Putamen (tissue), 1 donor: ENCODE measurements at places on chromosomes 11 and 22.

GRCh38 chr11:69307421-69307820 is 13.5 kb downstream of the MYEOV start:
- DNase-seq, result no peak

GRCh38 chr11:102177126-102177525 is 66.9 kb downstream of the YAP1 start:
- no peak for DNase-seq

DNA sequence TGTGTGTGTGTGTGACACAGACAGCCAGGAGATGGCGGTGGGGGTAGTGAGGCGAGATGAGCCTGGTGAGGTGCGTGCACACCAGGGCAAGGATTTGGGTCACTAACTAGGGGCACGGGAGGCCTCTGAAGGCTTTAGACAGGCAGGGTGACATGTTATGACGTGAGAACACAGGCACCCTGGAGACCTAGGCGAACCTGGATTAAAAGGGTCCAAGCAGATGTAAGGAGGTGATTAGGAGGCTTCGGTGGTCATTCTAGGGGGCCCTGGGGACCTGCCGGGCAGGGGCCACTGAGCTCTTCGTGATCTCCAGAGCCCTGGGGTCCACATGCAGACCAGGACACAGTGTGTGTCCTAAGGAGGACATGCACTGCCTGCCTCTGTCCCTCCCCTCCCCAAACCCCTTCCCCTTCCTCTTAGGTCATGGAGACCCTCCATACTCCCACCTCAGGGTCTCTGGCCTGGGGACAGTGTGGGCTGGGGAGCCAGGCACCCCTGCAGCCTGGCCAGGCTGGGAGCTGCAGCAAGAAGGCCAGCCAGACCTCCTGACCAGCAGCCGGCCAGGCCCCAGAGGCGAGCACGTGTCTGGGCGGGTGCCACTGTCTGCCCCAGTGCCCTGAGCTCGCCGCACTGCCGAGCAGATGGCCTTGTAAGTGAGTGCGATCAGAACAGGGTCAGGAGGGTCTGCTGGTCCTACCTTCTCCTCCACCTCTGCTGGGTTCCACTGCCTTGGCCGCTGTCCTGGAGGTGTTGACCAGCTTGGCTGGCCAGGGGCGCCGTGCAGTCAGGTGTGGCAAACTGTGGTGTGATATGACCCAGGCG is 32.1 kb downstream of the IFT27 start:
- no peak for DNase-seq

DNA sequence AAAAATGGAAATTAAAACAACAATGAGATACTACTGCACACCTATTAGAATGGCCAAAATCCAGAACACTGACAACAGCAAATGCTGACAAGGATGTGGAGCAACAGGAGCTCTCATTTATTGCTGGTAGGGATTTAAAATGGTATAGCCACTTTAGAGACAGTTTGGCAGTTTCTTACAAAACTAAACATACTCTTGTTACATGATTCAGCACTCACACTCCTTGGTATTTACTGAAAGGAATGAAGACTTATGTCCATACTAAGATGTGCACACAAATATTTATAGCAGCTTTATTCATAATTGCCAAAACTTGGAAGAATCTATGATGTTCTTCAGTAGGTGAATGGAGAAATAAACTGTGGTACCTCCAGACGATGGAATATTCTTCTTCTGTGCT is 40.8 kb downstream of the PGM2L1 start:
- no peak for DNase-seq

- no peak for DNase-seq
Observed at GRCh38 chr22:40202225-40202944, 24.7 kb downstream of the TNRC6B start.

GRCh38 chr11:60847281-60847680 is 5.4 kb downstream of the CCDC86 start:
- DNase-seq, result no peak

DNA sequence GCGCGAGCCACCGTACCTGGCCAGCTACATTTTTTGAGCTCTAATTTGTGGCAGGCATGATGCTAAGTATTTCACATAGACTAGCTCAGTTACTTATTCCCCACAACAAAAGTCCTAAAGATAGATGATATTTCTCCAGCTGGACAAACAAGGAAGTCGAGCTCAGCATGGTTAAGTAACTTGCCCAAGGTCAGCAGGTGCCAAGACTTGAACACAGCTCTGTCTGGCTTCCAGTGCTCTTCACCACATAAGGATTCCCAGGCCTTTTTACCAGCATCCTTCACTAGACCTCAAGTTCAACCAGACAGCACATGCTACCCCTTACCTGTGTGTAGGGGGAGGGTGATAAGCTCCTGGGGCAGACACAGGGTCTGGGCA is 177.3 kb upstream of the NCAM1 start:
- DNase-seq, result no peak

DNA sequence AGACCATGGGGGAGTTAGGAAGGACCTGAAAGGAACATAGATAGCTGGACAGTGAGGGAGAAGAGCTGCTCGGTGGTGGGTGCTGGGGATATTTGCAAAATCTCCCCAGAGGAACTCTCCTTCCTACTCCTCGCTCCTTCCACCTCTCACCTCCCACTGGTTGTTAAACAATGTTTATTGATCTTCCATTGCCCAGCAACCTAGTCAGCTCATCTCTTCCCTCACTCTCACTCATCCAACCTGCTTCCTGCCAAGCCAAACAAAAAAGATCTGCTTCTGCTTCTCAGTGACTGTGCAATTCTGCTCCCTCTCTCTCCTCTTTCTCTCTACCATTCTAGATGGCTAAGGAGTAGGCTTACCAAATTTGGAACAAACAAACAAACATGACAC is 115.0 kb downstream of the SLC1A2 start:
- DNase-seq, result no peak

DNA sequence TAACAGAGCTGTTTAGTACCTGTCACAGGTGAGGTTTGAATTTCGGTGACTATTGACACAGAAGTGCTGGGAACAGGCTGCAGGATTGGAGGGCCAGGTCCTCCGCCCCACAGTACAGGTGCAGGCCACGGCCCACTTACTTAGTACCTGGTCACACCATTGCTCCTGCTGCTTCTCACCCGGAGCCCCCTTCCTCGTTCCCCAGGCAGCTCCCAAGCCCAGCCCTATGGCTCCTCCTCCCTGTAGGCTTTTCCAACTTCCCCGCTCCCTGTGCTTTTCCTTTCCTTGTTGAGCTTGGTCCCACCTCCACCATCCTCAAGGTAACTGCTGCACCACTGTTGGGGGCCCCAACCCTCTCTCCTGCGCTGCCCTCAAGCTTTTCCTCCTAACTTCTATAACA is 27.9 kb upstream of the ANO1 start:
- no peak for DNase-seq

DNA sequence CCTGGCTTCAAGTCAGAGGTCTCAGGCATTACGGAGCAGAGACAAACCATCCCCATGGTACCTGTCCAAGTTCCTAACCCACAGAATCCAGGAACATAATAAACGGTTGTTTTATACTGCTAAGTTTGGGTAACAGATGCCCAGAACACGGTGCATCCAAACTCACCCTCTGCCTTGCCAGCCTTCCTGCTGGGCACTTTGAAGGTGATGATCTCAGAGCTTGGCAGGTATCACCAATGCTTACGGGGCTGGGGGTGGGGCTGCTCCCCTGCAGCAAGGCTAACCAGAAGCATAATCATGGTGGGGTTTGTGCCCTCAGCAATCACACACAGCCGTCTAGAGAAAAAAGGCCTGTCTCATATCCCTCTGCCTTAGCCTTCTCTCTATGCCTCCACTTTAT is 27.1 kb downstream of the DKK3 start:
- no peak for DNase-seq

- no peak for DNase-seq
Observed at GRCh38 chr11:133677387-133677786, 145.1 kb upstream of the OPCML start.

GRCh38 chr11:33779849-33780528 is 5.7 kb upstream of the FBXO3 start:
- DNase-seq, result no peak

- DNase-seq, result peak; percentile 16
Observed at GRCh38 chr11:69915501-69916250, 96.5 kb upstream of the FGF3 start.

- no peak for DNase-seq
Observed at GRCh38 chr11:125364121-125364826, 131.8 kb downstream of the FEZ1 start.

GRCh38 chr11:100887659-100888058 is 200.6 kb downstream of the ARHGAP42 start:
- no peak for DNase-seq

- DNase-seq, result no peak
Observed at GRCh38 chr11:2912498-2912897, 16.7 kb downstream of the PHLDA2 start.

GRCh38 chr22:32735526-32735925 is 66.0 kb upstream of the TIMP3 start:
- DNase-seq, result no peak

- DNase-seq, result no peak
Observed at GRCh38 chr11:15367695-15368094, 253.0 kb downstream of the INSC start.

DNA sequence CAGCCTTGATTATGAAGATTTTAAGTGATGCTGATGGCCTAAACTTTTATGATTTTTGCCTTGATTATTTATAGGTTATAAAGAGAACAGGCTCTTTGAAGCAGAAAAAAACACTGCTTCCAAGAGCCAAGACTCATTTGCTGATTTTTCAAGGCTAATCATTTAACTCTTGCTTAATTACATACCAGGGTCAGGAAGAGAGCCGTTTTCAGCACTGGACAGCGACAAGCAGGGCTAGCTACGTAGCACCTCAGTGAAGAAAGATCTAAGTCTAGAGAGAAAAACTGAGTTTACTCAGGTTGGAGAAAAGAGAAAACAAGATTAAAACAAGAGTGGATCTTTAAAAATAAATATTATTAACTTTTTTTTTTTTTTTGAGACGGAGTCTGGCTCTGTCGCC is 615.4 kb upstream of the B3GAT1 start:
- no peak for DNase-seq

GRCh38 chr11:20360650-20361049 is 2.9 kb upstream of the HTATIP2 start:
- no peak for DNase-seq

DNA sequence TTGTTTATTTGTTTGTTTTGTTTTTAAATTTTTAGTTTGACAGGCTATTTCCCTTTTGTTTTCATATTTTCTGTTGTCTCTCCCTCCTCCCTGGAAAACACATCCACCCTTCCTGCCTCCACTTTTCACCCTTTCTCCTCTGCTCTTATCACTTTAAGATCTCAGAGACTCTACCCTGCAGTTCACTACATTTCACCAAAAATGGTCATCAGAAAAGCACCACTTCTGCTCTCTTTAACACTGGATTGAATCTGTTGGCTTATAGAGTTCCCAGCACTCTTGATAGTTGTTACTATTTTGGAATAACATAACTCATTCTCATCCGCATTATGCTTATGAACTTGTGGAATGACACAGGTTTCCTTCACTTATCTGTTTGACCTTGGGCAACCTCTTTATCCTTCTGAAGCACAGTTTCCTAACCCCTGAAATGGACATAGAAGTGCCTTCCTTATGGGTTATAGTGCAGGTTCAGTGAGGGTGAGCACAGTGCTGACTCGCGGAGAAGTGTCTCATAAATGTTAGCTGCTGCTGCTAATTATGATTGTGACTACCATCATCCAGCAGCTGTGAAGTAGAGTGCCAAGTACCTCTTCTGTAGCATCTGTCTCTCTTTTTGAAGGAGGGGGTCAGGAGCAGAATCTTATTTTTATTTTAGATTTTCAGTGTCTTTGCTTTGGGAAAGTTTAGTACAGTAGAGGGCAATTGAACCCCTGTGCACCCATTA is 15.0 kb downstream of the TEAD1 start:
- DNase-seq, result no peak

DNA sequence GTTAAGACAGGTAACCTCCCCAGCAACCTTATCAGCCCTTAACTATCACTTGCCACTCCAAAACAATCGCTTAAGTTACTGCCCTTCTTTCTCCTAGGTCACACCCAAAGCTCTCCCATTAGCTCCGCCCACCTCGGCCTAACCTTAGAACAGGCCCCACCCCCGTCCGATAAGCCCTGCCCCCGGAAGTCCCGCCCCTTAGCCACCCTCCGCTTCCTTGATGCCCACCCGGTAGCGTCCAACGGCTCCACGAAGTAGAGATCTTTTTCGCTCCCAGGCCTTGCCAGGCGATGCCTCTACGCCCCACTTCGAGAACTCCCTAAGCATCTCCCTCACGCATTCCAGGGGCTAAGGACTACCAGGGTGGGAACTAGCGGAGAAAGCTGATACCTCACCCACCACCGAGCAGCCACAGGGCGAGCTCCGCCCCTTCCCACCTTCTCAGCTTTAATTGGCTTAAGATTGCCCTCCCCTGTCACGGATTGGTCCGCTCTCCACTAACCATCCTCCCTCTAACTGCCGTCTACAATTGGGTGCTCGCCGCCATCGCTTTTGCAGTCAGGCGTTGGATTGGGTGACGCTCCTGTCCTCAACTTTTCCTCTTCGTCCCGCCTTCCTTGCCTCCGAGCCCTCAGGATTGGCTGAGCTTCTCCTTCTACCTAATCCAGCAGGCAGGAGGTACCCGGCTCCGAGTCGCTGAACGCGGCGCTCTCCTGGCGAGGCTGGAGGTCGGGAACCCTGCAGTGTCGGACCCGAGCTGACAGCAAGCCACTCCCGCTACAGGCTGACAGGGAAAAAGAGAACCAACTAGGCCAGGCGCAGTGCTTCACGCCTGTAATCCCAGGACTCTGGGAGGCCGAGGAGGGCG is at the start of gene ZBTB3:
Gene ZBTB3 (minus strand): TSS at position 425 of the 868 bp plus-strand sequence. CDS start 496 bp downstream, outside the sequence.
- DNase-seq, result peak; percentile 99

GRCh38 chr11:121482231-121483129 is 29.7 kb upstream of the SORL1-AS1 start:
- DNase-seq, result peak; percentile 31

- no peak for DNase-seq
Observed at GRCh38 chr11:19559746-19560145, 152.9 kb upstream of the NAV2 start.

GRCh38 chr22:45425101-45425500 is 11.6 kb downstream of the RIBC2 start:
- no peak for DNase-seq

DNA sequence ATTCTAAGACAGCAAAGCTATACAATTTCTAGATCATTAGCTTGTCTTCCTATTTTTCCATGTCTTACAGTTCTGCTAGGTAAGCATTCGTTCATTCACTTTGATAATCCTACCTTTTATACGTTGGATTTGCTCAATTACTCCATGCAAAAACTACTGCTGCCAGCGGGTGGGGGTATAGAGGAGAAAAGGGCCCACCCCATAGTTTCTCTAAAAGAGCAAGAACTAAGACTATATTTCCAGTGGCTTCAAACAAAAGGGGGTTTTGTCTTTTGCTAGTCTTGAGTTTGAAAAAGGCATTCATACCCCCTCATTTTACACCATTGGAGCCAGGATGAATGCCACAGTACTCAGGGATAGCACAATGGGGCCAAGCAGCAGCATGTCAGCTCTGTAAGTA is 155.7 kb downstream of the WT1 start:
- DNase-seq, result no peak

- DNase-seq, result no peak
Observed at GRCh38 chr11:128190312-128190711, 397.0 kb downstream of the ETS1 start.

DNA sequence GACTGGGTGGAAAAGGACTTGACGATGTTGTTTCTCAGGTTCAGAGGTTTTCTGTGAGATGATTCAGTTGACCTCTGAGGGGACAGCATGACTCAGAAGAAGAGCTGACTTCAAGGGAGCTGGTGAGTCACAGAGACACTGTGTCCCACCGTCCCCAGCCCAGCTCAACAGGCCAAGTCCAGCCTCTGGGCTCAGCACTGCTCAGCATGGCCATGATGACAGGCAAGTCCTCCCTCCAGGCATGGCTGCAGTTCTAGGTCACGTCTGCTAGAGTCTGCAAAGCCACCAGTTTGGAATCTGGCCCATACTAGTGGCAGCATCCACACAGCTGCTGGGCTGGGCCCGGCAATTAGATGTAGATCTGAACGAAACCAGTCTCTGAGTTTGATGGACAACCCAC is 12.9 kb downstream of the TRIM29 start:
- no peak for DNase-seq
